EH (cell line): ENCODE measurements at places on chromosomes 11 and 22.

DNA sequence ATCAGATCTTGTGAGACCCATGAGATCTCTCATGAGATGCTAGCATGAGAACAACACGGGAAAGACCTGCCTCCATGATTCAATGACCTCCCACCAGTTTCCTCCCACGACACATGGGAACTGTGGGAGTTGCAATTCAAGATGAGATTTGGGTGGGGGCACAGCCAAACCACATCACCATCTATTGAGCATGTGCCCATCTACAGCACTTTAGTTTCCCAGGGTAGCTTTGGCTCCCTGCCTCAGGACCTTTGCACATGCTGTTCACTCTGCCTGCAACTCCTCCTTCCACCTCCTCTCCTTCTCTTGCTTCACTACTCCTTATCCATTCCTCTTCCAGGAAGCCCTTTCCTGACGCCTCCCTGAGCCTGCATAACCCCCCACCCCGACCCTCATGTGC lies 17.2 kb downstream of the GRIK4 start:
- DNase-seq, result no peak

DNA sequence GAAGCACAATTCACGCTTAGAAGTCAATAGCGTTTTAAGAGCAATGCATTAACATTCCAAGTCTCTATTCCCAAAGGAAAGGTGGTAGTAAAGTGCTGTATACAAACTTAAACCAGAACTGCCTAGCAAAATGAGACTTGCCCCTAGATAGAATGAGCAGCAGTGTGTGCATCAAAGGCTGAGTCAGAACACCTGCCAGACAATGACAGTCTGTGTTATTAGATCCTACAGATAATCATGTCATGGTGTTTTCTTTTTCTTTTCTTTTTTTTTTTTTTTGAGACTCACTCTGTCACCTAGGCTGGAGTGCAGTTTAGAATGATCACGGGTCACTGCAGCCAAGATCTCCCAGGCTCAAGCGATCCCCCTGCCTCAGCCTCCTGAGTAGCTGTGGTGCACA lies 1.6 kb downstream of the RTCB start:
- no peak for DNase-seq

DNA sequence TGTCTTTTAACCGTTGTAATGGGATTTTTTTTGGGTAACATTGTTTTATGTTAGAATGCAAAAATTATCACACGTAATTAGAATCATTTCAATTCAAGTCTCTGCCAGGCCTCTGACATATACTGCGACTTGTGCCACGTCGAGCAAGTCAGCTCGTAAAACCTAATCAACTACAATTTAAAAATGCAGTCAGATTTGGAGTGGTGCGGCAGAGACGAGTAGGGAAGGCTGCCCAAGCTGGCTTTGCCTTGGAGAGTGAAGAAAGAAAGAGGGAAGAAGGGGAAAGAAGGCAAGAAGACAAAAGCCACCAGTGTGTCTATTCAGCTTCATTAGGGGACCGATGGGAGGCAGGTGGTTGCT lies 110.7 kb downstream of the MIAT start:
- no peak for DNase-seq

DNA sequence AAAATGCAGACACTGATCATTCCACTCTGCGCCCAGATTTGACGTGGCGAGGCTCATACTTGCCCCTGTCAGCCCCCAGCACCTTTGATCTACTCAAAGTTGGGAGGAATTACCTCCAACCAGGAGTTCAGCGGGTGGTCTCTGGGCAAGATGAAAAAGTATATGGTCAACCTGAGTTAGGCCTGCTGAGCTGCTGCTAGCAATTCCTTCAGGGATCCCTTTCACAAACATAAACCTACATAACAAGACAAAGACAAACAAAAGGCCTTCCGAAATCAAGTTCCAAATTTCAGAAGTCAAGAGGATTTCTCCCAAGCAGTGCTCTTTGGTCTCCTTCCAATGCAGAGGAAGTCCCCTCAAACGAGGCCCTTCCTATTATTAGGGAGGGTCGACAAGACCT lies 20.8 kb downstream of the CLDN5 start:
- no peak for DNase-seq

DNA sequence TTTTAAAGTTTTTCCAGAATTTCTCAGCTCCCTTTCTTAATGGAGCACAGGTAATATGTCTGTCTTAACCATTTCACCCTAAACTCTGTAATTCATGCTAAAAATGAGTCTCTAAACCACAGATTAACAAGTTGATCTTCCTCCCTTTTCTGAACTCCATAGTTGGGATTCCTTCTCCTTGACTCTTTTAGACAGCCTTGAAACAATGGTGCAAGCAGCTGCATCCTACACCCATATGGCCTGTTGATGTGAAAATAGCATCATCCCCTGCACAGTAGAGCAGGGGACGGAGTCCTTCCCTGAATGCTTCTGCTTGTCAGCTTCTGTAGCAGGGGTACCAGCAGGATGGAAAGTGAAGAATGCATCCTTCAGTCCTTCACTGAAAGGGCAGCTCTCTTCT lies 192.8 kb upstream of the SORL1-AS1 start:
- peak; percentile 67 for DNase-seq

GRCh38 chr11:117795638-117796455 lies 1.2 kb downstream of the DSCAML1 start:
- DNase-seq, result no peak

GRCh38 chr22:48758881-48759875 lies 1068.5 kb downstream of the BRD1 start:
- no peak for DNase-seq

DNA sequence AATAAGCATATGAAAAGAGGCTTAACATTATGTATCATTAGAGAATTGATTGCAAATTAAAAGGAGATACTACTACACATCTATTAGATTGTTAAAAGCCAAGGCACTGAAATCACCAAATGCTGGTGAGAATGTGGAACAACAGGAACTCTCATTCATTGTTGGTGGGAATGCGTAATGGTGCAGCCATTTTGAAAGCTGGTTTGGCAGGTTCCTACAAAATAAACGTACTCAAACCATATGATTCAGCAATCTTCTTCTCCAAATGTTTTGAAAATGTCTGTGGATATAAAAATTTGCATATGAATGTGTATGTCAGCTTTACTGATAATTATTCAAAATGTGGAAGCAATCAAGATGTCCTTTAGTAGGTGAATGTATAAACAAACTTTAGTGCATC lies 176.4 kb upstream of the PLET1 start:
- no peak for DNase-seq

GRCh38 chr11:84747871-84748270 lies 879.3 kb downstream of the DLG2 start:
- DNase-seq, result no peak

- DNase-seq, result no peak
Observed at GRCh38 chr22:36860821-36861659, at the start of gene NCF4. Gene NCF4 (plus strand): TSS chr22:36861006. CDS start chr22:36861172, 166 bp downstream.

DNA sequence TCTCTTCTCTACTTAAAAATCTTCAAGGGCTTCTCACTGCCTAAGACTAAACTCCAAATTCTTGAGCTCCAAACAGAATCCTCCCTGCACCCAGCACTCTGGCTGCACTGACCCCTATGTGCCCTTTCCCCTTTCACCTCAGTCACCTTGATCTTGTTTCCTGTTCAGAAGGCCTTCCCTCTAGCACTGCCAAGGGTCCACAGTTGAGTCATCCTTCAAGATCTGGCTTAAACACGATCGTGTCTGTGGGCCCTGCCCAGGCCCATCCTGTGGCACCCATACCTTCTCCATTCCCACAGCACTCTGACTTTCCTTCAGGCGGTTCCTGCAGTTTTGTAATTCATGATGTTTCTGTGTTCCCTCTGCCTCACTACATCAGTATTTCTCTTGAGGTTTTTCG lies 129.2 kb downstream of the ARL14EP start:
- DNase-seq, result no peak

GRCh38 chr22:34834059-34834458 lies 231.9 kb upstream of the ISX start:
- DNase-seq, result no peak

- no peak for DNase-seq
Observed at GRCh38 chr11:14774721-14775120, 117.3 kb downstream of the CYP2R1 start.

DNA sequence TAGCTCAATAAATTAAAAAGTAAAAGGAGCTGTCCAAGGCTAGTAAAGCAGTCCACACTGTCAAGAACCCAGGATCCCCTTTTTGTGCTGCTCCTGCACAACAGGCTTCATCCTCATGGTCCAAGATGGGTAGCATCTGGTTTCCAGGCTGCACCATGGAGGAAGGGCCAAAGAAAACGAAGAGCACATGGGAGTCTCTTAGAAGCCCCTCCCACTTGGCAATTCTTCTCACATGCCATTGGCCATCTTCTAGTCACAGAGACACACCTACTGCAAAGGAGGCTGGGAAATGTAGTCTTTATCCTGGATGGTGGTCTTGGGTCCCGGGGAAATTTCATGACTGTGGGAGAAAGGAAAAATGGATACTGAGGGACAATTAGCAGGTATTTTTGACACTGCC lies 37.8 kb downstream of the PRR5L start:
- peak; percentile 76 for DNase-seq

DNA sequence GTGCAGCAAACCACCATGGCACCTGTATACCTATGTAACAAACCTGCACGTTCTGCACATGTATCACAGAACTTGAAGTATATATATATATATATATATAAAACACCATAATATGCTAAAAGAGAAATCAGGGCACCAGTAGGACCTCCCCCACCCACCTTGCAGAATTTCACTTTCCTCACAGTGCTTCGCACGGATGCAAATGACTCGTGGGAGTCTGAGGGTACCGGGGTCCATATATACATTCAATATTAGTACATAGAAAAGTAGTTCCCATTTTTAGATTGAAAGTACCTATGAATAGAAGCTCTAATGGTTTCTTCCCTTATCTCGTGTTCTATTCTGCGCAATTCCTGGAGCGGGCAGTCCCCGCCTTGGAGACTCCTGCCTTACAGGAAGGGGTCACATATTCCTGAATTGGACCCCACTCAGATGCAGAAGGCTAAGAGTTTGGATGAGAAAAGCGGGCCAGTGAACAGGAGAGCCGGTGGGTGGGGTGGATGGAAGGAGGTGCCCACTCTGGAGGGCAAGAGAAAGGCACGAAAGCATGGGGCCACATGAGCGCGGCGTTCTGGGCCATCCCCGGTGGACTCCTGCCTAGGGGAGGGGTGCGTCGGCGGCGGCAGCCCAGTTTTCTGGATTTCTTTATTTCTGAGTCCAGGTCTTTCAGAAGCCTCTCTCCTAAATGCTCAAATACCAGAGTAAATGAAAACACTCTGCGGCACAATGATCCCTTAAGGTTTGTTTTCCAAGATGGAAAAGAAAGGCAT lies 136.3 kb downstream of the ETS1 start:
- DNase-seq, result no peak

- no peak for DNase-seq
Observed at GRCh38 chr22:37604875-37605274, 3.8 kb upstream of the GGA1 start.

DNA sequence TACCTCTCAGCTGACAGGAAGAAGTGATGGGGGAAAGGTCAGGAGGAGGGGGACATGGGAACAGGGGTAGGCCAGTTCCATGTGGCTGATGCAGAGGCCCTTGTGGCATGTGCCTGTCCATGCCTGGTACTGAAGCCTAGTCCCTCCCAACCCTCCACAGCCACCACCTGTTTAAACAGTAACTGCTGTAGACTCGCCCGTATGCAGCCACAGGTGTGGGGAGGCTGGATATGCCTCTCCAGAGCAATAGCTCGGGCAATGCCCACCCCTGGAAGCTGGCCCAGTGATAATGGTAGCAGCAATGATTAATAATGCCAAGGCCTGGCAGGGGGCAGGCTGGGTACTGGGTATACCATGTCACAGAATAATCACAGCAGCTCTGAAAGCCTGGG lies 2.3 kb downstream of the SMTN start:
- DNase-seq, result no peak

DNA sequence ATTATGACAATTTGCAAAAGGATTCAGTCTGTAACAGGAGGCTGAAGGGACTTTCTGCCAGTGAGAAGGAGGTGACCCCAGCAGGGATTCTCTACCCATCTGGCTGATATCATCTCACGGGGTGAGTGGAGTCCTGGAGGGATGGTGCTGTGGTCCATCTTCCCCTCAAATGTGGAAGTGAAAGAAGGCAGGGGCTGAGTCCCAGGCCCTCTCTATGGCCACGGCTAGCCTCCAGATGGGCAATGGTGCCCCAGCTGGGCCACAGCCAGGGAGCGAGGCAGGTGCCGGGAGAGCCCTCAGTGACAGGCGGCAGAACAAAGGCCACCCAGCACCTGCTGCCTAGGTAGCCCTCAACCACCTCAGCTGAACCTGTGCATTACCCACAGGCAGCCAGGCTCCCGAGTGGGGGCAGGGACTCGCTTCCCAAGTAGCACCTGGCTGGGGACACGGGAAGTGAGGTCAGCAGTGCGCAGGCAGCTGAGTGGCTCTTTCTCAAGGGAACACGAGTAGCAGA lies 6.7 kb downstream of the NECTIN1 start:
- no peak for DNase-seq

DNA sequence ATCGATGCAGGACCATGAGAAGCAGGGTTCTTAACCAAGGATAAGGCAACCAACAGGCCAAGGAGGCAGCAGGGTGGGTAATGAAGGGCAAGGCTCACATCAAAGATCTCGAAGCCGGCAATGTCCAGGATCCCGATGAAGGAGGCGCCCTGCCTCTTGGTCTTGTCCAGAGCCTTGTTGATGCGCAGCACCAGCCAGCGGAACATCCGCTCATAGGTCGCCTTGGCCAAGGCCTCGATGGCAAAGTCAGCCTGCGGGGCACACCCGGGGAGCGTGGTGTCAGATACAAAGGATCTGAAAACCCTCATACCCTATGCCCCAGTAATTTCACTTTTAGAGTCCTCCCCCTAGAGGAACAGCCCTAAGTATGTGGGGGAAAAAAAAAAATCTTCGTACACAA lies 63.5 kb downstream of the APOL1 start:
- DNase-seq, result no peak

- DNase-seq, result peak; percentile 63
Observed at GRCh38 chr22:41983513-41984405, 14.5 kb downstream of the SEPTIN3 start.

GRCh38 chr11:131278472-131278871 lies 91.9 kb upstream of the NTM start:
- no peak for DNase-seq

DNA sequence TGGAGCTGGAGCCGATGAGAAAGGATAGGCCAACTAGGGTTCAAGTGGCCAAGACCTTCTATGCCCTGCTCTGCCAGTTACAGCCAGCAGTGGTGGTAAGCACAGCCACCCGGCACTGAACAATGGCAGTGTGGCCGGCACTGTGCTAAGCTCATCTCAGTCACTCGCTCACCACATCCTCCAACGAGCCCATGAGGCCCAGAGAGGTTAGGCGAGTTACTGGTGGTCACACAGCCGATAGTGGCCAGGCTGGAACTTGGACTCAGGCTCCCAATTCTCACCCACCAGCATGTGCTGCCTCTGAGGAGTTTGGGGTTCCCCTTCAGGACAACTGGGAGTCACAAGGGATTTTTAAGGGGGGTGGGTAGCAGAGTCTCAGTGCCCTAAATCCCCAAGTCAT lies 66.4 kb downstream of the IGLL1 start:
- DNase-seq, result no peak

GRCh38 chr11:134890446-134890845 lies 478.4 kb upstream of the B3GAT1 start:
- DNase-seq, result no peak
